SJCRH30 (cell line): ENCODE measurements at places on chromosomes 3 and 15. TPM values are rescaled to one million over a fixed set of nuclear protein-coding genes. Genes with fewer than 3 reads are reported as not detected.

Gene RAB6B
- total RNA-seq, result 0.58 and 1.4 TPM in 2 replicates

GRCh38 chr3:197562398-197563251, 6.9 kb upstream of the BDH1 start:
- no peak overlapping the region for H3K4me3 ChIP-seq
- no peaks in the 10 kb centered on the region for H3K4me1 ChIP-seq
- H3K36me3 ChIP-seq, result no peaks in the 10 kb centered on the region
- DNase-seq, result no peak
- H3K27me3 ChIP-seq, result no peaks in the 10 kb centered on the region

GRCh38 chr3:14278799-14279625, 100.4 kb downstream of the LSM3 start:
- H3K36me3 ChIP-seq, result no peaks in the 10 kb centered on the region
- H3K27ac ChIP-seq, result no peak overlapping the region

Gene MST1
- 0.84 and 3.3 TPM in 2 replicates for total RNA-seq

Gene DALRD3
- 6.9 and 7.6 TPM in 2 replicates for total RNA-seq

- no peaks in the 10 kb centered on the region for H3K36me3 ChIP-seq
- H3K27ac ChIP-seq, result no peak overlapping the region
- peak; percentile 75 for DNase-seq
- no peaks in the 10 kb centered on the region for H3K4me1 ChIP-seq
These were observed 16.7 kb upstream of the CMTM7 start for GRCh38 chr3:32374788-32375595.

- H3K27ac ChIP-seq, result no peak overlapping the region
- H3K4me1 ChIP-seq, result no peaks in the 10 kb centered on the region
- H3K27me3 ChIP-seq, result no peaks in the 10 kb centered on the region
These were observed 213.5 kb upstream of the PRICKLE2 start for GRCh38 chr3:64438812-64439211.

GRCh38 chr15:100113351-100114080, 228.3 kb downstream of the ADAMTS17 start:
- no peaks in the 10 kb centered on the region for H3K36me3 ChIP-seq
- no peak overlapping the region for H3K4me3 ChIP-seq
- DNase-seq, result no peak
- peaks cover 47% of the 10 kb centered on the region for H3K4me1 ChIP-seq
- no peak overlapping the region for H3K27ac ChIP-seq

- H3K27me3 ChIP-seq, result no peaks in the 10 kb centered on the region
- H3K36me3 ChIP-seq, result peaks cover 33% of the 10 kb centered on the region
- no peak for DNase-seq
- no peak overlapping the region for H3K27ac ChIP-seq
- no peaks in the 10 kb centered on the region for H3K4me1 ChIP-seq
These were observed 12.0 kb downstream of the TMED3 start for GRCh38 chr15:79322945-79323344.

DNA sequence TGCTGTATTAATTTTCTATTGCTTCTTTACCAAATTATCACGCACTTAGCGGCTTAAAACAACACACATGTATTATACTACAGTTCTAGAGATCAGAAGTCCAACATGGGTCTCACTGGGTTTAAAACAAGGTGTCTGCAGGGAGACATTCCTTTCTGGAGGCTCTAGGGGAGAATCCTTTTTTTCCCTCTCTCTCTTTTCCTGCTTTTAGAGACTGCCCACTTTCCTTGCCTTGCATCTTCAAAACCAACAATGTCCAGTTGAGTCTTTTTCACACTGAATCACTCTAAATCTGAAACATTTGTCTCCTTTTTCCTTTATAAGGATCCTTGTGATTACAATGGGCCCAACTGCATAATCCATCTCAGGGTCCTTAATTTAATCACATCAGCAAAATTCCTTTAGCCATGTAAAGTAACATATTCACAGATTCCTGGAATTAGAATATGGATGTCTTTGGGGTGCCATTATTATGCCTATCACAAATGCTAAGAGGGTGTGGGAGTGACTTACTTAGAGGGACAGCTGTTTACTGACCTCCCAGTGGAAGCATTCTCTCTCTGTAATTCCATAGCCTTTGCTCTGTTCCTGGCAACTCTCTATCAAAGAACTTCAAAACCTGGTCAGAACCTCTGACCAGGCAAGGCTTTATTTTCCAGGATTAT, 21.8 kb downstream of the CD200 start:
- H3K27me3 ChIP-seq, result no peaks in the 10 kb centered on the region
- no peak overlapping the region for H3K4me3 ChIP-seq
- DNase-seq, result no peak

Gene CPNE9
- 0.06 TPM in 1 of 2 replicates, not detected in the other for total RNA-seq

Gene MORC1
- not detected in 2 replicates for total RNA-seq

Gene BNC1
- total RNA-seq, result not detected in 2 replicates

DNA sequence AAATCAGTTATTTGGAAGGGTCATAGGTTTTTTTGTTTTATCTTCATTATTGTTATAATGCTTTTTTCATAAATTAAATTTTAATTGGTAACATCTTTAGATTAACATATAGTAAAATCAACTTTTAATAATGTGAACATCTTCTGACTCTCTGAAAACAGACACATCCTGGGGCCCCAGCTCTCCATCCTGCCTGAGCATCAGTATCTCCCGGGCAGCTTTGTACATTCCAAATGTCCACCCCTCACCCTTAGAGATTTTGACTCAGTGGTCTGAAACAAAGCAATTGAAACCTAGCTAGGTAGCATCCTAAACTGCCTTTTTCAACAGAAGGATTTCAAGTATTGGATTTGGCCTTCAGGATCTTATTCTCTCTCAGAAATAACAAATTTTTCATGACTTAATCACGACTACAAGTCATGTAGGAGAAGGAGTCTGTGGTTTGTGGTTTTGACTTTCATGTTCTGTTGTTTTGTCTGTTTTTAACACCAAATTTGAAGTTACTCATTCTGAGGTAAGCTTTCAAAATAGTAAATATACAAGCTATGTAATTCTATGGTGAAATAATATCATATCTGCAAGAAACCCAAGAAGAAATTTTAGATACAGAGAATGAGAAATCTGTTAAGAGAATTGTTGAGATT, 147.3 kb upstream of the UBE2E2 start:
- H3K27me3 ChIP-seq, result no peaks in the 10 kb centered on the region
- no peak overlapping the region for H3K27ac ChIP-seq
- H3K36me3 ChIP-seq, result no peaks in the 10 kb centered on the region
- peaks cover 5% of the 10 kb centered on the region; the same call in 1 of the 2 replicates for H3K4me1 ChIP-seq
- H3K4me3 ChIP-seq, result no peak overlapping the region
